ENCODE measurements at places on chromosomes 1 and 21.
A peak's percentile ranks its signal among the peaks of the same experiment; 100 is the strongest.

GRCh38 chr1:64357422-64357821 is 112.5 kb upstream of the CACHD1 start:
- DNase-seq: no peak

DNA sequence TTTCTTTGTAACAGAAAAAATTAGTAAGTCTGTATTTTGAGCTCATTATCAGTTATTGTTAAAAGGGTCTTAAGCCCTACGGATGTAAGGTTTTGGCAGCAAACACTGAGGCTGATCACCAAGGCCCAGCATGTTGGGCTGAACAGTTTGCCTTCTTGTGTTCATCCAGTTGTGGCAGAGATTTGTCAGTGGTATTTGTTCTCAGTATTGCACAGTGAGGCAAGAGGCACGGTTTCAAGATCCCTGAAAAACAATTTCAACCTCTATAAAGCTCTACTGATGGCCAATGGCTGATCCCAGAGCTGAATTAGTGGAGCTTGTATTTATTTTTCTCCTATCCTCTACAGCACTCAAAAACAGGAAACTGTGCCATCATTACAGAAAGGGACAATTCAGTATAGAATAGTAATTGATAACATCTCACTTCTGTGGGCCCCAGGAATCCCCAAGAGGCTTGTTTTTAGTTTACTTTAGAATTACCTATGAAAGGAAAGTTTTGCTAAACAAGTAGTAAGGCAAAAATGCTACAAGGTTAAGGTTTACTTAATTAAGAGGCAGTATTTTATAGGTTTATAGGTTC is 191.8 kb upstream of the RAB4A start:
- DNase-seq: no peak

GRCh38 chr1:86430376-86430775 is 6.4 kb downstream of the CLCA2 start:
- no peak for DNase-seq

- DNase-seq: peak; percentile 38
Measured at GRCh38 chr1:93878501-93878888, 511 bp downstream of the DNTTIP2 start.

DNA sequence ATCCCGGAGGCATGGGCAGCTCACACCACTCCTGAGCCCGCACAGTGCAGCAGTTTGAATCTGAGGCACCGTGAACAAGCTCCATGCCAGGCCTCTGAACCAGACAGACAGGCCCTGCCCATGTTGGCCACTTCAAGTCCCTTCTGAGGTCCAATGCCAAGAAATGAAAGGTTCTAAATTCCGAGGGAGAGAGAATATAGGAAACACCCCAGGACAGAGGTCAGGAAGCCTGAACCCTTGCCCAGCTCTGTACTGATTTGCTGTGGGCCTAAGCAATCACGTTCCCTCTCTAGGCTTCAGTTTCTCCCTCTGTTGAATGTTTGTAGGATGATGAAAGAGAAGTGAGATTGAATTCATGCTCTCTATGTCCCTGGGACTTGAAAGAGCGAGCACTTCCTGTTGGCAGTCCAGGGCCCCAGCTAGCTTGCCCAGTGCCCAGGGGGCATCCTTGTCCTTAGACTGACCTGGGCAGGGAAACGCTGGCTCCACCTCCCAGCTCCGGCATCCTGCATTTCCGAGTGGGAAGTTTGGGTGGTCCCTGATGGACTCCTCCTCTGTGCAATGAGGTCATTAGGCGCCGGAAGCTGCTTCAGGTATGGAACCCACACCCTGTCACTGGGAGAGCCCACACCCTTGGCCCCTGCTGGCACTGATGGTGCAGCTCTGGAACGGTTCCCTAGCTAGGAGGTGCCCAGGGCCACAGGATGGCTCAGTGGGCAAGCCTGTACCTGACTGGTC is 242.4 kb upstream of the TMEM51 start:
- DNase-seq: no peak

DNA sequence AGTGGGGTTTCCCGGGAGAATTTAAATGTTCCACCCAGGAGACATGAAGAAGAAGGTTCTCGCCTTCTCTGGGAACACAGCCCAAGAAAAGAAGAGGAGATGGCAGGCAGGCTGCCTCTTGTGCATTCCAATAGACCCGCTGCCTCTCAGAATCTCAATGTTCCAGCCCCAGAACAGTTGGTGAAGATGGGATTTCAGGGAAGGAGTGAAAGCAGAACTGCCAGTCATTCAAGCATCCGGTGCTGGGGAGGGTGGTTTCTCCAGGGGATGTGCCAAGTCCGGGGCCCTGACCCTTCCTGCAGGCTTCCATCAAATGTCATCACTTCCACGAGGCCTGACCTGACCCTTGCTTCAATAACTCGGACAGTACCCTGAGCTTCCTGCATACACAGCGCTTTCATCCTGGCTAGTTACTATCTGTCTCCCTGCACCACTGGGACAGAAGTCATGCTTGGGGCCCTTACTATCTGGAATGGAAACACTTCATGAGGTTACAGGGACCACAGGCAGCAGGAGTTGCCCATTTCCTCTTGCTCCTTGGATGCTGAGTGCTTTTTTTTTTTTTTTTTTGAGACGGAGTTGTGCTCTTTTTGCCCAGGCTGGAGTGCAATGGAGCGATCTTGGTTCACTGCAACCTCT is 386.6 kb upstream of the POU3F1 start:
- DNase-seq: no peak

DNA sequence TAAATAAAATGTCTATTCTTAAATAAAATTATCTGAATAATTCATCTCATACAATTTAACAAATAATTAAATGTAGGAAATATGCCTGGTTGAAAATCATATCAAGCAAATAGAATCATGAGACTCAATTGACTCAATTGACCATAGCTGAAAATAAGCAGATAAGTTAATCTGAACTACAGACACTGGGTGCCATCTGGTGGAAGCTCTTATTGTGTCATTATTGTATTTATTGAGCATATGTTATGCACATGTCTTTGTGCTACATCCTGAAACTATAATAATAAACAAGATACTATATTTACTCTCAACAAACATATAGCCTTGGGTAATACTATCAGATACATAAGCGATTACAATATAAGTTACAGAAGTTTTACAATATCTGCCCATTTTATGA is 41.0 kb downstream of the BRINP3 start:
- no peak for DNase-seq

GRCh38 chr1:30523055-30524020 is 200.0 kb downstream of the MATN1 start:
- DNase-seq: no peak

- DNase-seq: no peak
Measured at GRCh38 chr1:81950037-81950436, 149.3 kb downstream of the ADGRL2 start.

GRCh38 chr1:184987696-184988095 is 13.4 kb upstream of the NIBAN1 start:
- DNase-seq: no peak

Measured in stimulated activated CD4-positive, alpha-beta T cell treated with anti-CD3 and anti-CD28 coated beads, Interleukin-1b, Interleukin-23, amount 100 ng/mL, for 4 hours (primary cell).